GM04504 (cell line): ENCODE measurements at places on chromosomes 13 and 19.

DNA sequence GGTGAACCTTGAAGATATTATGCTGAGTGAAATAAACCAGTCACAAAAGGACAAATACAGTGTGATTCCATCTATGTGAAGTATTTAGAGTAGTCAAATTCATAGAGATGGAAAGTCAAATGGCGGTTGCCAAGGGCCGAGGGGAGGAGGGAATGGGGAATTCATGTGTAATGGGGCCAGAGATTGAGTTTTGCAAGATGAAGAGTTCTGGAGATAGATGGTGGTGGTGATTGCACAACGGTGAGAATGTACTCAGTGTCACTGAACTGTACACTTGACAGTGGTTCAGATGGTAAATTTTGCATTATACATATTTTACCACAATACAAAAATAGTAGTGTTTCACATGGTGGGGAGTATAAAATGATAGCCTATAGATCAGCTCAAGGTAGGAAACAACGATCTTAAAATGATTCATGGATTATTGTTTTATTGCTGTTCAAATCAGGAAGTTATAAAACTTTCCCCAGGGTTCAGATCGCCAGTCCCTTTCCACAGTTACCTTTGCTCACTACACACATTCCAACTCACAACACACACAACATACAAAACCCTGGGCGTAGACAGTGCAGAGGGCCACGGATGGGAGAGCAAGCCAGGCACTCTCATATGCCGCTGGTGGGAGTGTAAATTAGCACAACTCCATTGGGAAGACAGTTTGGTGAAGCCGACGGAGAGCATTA lies 219.9 kb downstream of the ZIC5 start:
- no peak for DNase-seq

GRCh38 chr13:73111331-73111730 lies 52.5 kb downstream of the KLF5 start:
- no peak for DNase-seq

DNA sequence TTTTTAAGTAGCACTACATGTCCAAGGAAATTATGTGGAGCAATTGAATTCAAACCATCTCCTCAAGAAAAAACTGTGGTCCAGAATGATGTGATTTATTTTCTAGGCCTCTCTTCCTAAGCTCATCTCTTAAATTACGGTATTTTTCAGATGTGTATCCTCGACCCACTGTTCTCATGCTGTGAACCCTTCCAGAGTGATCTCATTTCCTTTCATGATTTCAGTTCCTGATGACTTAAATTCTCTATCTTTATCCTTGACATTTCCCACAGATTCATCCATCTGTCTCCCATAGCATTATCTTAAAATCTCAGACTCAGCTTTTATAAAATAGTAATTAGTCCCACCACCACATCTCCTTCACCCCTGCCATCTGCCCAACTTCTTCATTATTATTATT lies 117.6 kb upstream of the SPRY2 start:
- no peak for DNase-seq

DNA sequence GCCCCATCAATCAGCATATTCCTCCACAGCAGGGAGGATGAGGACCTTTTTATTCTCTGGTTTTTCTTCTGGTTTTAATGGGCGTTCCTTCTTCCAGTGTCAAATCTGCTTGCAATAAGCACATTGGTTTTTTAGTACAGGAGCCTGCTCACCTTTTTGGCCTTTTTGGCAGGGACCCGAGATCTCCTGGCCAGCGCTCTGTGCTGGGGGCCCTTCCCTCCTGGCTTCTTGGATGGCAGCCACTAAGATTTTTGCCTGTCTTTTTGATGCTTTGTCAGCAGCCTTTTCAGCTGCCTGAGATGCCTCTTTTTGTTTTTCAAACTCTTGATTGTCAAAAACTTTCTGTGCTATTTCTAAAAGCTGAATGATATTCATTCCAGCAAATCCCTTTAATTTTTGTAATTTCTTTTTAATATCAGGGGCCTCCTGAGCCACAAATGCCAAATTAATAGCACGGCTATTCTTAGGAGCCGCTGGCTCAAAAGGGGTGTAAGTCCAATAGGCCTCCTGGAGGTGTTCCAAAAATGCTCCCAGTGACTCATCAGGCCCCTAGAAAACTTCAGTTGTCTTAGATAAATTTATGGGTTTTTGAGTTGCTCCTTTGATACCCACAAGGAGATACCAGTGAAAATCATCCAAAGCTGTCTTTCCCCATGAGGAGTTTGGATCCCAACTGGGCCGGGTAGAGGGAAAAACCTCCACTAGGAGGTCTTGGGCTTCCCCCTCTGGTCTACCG lies 73.0 kb downstream of the ZNF100 start:
- no peak for DNase-seq

- DNase-seq = no peak
These were observed 380.2 kb downstream of the FGF9 start for GRCh38 chr13:22050951-22051563.

DNA sequence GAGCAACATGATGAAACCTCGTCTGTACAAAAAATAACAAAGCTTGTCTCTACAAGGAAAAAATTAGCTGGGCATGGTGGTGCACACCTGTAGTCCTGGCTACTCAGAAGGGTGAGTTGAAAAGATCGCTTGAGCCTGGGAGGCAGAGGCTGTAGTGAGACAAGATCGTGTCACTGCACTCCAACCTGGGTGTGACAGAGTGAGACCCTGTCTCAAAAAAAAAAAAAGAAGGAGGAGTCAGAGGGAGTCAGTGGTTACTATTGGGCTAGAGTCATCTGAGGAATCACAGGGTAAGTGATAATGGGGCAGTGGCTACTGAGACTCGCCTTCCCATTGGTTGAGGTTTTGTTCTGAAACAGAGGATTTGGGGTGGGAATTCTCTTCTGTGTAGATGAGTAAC lies 1.9 kb upstream of the GPI start:
- no peak for DNase-seq

- no peak for DNase-seq
These were observed 19.7 kb downstream of the VWA8 start for GRCh38 chr13:41941174-41941573.

DNA sequence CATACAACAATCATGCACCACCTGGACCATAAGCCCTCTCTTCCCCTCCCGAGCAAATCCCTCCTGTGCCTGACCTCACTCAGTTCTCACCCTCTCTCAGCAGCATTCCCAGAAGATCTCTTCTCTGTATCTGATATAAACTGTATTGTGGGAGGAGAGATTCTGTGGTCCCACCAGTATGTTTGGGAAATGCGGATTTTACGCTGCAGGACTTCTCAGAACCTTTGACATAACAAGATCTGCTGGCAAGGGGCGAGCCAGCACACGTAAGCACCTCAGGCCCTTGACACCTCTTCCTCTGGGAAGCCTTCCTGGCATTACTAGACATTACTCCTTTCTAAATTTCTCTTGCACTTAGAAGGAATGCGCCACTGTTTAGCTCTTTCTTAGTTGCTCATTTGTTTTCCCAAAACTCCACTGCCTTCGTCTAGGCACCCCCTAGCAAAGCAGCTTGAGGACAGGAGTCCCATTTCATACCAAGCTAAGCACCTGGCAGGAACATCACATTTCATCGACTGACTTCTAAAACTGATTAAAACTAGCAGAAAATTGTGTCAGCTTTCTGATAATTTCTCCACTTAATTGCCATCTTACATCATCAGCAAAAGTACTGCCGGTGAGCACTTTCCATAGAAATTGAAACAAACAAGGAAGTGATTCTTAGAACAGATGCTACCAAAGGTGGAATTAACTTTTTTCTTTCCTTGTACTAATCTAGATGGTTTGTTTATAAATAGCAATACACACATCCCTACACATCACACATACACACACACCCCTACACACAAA lies 63.2 kb downstream of the CCDC70 start:
- no peak for DNase-seq

DNA sequence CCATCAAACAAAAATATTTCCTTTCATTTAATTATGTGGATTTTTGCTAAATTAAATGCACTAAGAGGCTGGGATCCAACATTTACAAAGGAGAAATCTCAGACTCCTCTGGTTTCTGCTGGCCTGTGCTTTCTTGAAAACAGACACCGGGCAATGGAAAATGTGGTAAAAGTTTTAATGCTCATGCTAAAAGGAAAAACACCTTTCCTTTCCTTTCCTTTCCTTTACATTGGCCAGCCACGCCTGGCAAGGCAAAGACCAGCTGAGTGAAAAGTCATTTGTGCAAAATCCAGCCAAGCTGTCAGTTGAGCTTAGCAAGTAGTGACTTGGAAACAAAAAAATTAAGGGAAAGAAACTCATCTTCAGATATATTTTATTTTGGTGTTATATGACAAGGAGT lies 240.3 kb downstream of the LACC1 start:
- no peak for DNase-seq

GRCh38 chr13:88136098-88136790 lies 465.1 kb downstream of the SLITRK5 start:
- DNase-seq = no peak

GRCh38 chr19:28196961-28197360 lies 1016.0 kb downstream of the UQCRFS1 start:
- DNase-seq = no peak

GRCh38 chr13:99813336-99814095 lies 158.1 kb downstream of the ZIC5 start:
- no peak for DNase-seq

DNA sequence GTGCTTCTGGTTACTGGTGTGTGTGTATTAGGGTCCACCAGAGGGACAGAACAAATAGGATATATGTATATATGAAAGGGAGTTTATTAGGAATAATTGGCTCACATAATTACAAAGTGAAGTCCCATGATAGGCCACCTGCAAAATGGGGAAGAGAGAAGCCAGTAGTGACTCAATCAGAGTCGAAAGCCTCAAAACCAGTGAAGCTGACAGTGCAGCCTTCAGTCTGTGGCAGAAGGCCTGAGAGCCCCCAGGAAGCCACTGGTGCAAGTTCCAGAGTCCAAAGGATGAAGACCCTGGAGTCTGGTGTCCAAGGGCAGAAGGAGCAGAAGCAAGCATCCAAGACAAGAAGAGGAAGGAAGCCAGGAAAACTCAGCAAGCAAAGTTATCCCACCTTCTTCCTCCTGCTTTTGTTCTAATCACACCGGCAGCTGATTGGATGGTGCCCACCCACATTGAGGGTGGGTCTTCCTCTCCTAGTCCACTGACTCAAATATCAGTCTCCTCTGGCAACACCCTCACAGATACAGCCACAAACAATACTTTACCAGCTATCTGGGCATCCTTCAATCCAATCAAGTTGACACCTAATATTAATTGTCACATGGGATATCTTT lies 21.7 kb upstream of the SCEL start:
- no peak for DNase-seq

DNA sequence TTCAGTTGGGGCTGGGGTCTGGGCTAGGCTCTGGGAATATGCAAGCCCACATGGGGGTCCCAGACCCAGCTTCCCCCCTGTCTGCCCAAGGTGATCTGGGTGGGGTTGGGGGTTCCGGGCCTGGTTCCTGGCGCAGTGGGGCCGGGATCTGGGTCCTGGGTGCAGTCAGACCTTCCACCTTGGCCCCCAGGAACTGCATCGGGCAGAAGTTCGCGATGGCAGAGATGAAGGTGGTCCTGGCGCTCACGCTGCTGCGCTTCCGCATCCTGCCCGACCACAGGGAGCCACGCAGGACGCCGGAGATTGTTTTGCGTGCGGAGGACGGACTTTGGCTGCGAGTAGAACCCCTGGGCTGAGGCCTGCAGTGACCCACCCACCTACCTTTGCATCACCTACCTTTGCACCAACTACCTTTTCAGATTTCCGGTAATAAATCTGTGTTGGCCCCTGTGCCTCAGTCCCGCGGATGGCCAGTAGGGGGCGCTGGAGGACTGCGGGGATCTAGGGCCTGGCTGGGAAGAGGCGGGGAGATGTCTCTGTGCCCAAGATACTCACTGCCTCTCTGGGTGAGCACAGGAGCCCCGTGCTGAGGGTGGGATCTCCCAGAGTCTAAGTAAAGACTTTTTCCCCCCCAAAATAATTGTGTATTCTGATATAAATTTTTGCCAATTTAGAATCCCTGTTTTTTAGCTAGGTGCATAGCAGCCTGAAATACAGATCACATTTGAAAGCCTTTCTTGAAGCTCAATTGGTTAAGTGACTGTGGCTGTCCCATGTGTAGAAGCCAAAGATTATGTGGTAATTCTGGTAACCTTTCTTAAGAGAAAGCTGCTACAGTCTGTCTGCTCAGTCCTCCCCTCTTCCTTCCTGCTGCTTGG lies 11.5 kb upstream of the CYP4F3 start:
- DNase-seq = peak; percentile 3

GRCh38 chr19:28914173-28914572 lies 298.8 kb downstream of the UQCRFS1 start:
- no peak for DNase-seq

- no peak for DNase-seq
These were observed 360.2 kb upstream of the TSHZ3 start for GRCh38 chr19:31709476-31709875.

DNA sequence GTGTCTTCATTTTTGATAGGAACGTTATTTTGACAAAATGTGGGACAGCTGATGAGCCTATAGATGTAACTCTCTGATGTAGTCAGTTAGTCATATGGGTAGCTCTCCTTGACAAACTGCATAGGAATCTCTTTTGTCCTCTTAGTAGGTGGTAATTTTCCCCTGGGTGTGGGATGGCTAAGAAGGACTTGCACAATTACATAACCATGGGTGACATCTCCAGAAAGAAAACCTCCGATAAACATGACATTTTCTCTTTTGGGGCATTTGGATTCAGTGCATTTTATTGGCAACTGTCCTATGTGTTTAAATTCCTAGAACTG lies 41.8 kb downstream of the IGFL3 start:
- DNase-seq = no peak

DNA sequence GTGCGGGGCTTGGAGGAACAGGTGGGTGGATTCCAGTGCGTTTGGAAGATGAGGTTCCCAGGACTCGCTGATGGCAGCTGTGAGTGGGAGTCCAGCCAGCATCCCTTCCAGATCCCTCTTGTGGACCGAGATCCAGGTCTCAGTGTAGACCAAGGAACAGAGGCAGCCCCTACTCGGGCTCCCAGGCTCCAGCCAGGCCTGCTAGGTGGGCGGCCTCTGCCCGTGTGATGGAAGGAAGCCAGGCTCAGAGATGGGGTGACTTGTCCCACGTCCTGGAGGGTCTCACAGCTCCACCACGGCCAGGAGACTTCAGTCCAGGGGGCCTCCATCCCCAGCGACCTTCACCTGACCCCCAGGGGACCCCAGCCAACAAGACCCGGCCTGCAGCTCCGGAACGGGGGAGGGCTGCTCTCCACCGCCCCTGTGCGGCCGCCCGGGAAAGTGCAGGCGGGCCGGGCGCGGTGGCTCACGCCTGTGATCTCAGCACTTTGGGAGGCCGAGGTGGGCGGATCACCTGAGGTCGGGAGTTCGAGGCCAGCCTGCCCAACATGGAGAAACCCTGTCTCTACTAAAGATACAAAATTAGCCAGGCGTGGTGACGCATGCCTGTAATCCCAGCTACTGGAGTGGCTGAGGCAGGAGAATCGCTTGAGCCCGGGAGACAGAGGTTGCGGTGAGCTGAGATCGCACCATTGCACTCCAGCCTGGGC lies 729 bp upstream of the MADCAM1 start:
- DNase-seq = no peak

DNA sequence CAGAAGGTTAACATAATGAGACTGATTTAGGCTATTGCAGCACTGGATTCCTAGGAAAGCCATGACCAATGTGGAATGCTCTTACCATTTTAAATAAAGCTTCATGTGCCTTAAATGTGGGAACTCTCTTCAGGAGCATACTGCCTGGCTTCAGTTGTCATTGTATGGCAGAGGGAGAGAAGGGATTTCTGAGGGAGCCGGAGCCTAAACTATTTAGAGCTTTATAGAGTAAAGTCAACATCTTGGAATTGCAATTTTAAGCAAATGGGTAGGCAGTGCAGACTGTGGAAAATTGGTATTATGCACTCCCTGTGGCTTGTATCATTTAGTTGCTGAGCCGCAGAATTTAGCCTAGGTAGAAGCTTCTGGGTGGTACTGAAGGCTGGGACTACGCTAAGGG lies 2041.4 kb downstream of the PCDH9 start:
- no peak for DNase-seq
